CD4-positive, alpha-beta T cell treated with Interleukin-4 for 4 hours (primary cell): ENCODE measurements at places on chromosomes 16 and 17.

GRCh38 chr16:11547118-11547916, 39.4 kb downstream of the LITAF start:
- no peak for DNase-seq

- DNase-seq: no peak
These were observed 11.1 kb downstream of the ITFG1 start for GRCh38 chr16:47449788-47450187.

DNA sequence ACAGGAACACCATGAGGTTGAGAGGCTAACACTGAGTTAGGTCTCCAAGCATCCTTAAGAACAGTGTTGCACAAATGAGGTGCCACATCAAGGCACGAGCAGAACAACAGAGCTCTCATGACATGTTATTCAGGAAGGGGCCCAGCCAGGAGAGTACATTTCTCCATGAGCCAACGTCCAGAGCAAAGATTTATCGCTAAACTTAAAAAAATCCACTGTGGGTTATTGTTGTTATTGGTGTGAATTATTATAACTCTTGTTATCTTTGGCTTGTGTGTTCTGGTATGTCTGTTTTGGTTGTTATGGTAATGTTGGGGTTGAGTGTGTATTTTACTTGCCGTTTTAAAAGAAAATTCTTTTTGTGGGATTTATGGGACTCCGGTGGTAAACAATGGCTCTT, 68.9 kb upstream of the MSI2 start:
- no peak for DNase-seq

- DNase-seq: no peak
These were observed 19.8 kb upstream of the LYRM9 start for GRCh38 chr17:27912964-27913363.
